MG63 (cell line): ENCODE measurements at places on chromosomes 7 and 10. TPM values are rescaled to one million over a fixed set of nuclear protein-coding genes. Genes with fewer than 3 reads are reported as not detected.

PPP1R9A gene
- 1.7 and 3.1 TPM in 2 replicates for total RNA-seq

TUBB8 gene
- not detected in 2 replicates for total RNA-seq

ACTL6B gene
- not detected in 2 replicates for total RNA-seq

RADIL gene
- total RNA-seq = 1.1 and 1.6 TPM in 2 replicates

HTR5A gene
- not detected in 2 replicates for total RNA-seq

SFRP4 gene
- 13.1 and 16.3 TPM in 2 replicates for total RNA-seq

PPP1R17 gene
- not detected in 2 replicates for total RNA-seq

ACSM6 gene
- total RNA-seq = not detected in 2 replicates

MYH16 gene
- total RNA-seq = not detected in 2 replicates

SPDYE2 gene
- total RNA-seq = not detected in 2 replicates

XPNPEP1 gene
- 63.4 and 130 TPM in 2 replicates for total RNA-seq

MMP21 gene
- total RNA-seq = not detected in 2 replicates

TMEM60 gene
- total RNA-seq = 6.0 TPM in 2 replicates

PAPOLB gene
- total RNA-seq = 0.94 TPM in 1 of 2 replicates, not detected in the other

OR2A14 gene
- not detected in 2 replicates for total RNA-seq

FKBP14 gene
- 8.1 and 16.1 TPM in 2 replicates for total RNA-seq

NOC3L gene
- total RNA-seq = 43.1 and 56.0 TPM in 2 replicates

ZNF485 gene
- 1.9 and 5.5 TPM in 2 replicates for total RNA-seq

CCDC146 gene
- 0.07 TPM in 1 of 2 replicates, not detected in the other for total RNA-seq

GFRA1 gene
- 27.6 and 47.6 TPM in 2 replicates for total RNA-seq

GSAP gene
- total RNA-seq = 0.74 and 2.3 TPM in 2 replicates

NME8 gene
- not detected in 2 replicates for total RNA-seq

SFMBT2 gene
- total RNA-seq = 0.03 TPM in 1 of 2 replicates, not detected in the other

OR2A2 gene
- not detected in 2 replicates for total RNA-seq

PNLIPRP3 gene
- total RNA-seq = not detected in 2 replicates

GPNMB gene
- total RNA-seq = 65.4 and 106 TPM in 2 replicates

ABCC2 gene
- total RNA-seq = 0.72 and 1.7 TPM in 2 replicates

GIMAP5 gene
- not detected in 2 replicates for total RNA-seq

JAZF1 gene
- 5.7 and 7.6 TPM in 2 replicates for total RNA-seq
